Tibial nerve (tissue), 4 donors: ENCODE measurements at places on chromosomes 4 and X.

GRCh38 chrX:154019061-154019621 lies 561 bp downstream of the IRAK1 start:
- no peaks in the 10 kb centered on the region for H3K27me3 ChIP-seq
- no peaks in the 10 kb centered on the region for H3K36me3 ChIP-seq
- H3K4me1 ChIP-seq = peaks cover 24% of the 10 kb centered on the region

GRCh38 chr4:145285928-145286327 lies 105.5 kb upstream of the OTUD4 start:
- H3K36me3 ChIP-seq = no peaks in the 10 kb centered on the region
- no peaks in the 10 kb centered on the region for H3K4me1 ChIP-seq
- no peak overlapping the region for H3K27ac ChIP-seq
- H3K4me3 ChIP-seq = no peak overlapping the region
- H3K27me3 ChIP-seq = no peaks in the 10 kb centered on the region

GRCh38 chr4:114021451-114021850 lies 42.0 kb upstream of the ARSJ start:
- no peak for DNase-seq
- no peaks in the 10 kb centered on the region for H3K4me1 ChIP-seq
- no peak overlapping the region for H3K27ac ChIP-seq
- H3K27me3 ChIP-seq = no peaks in the 10 kb centered on the region

- peaks cover 8% of the 10 kb centered on the region for H3K4me1 ChIP-seq
- no peak for DNase-seq
- H3K27me3 ChIP-seq = no peaks in the 10 kb centered on the region
- H3K4me3 ChIP-seq = no peak overlapping the region
Measured at GRCh38 chr4:139814323-139815015, 148.8 kb downstream of the MGST2 start.

- no peak overlapping the region for H3K27ac ChIP-seq
- H3K4me3 ChIP-seq = no peak overlapping the region
- no peaks in the 10 kb centered on the region for H3K36me3 ChIP-seq
Measured at GRCh38 chr4:5157791-5158770, 106.8 kb downstream of the STK32B start.

DNA sequence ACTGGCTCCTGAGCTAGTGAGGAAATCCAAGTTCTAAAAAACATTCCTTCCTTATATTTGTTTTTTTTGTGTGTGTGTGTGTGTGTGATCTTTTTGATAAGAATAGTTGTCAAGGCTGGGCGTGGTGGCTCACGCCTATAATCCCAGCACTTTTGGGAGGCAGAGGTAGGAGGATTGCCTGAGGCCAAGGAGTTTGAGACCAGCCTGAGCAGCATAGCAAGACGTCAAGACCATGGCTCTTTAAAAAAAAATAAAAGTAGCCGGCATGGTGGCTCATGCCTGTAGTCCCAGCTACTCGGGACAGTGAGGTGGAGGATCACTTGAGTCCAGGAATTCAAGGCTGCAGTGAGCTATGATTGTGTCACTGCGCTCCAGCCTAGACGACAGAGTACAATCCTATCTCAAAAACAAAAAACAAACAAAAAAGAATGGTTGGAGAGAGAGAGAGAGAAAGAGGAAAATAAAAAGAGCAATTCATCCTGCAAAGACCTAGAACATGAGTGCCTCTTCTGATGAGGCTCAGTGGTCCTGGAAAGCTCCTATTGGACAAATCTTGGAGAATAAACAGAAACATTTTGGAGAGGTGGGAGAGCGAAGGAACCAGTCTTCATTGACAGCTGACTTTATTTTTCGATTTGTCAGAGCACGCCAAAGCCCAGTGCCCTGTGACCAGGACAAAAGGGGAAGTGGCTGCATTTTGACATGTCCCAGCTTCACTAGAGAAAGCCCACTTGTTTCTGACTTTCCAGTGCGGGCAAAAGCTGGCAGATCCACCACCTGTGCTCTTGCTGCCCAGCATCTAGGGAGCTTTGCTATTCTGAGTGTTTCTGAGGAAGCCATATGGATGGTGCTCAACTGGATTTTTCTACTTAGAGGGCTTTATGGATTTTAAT lies 244.7 kb downstream of the PALLD start:
- H3K36me3 ChIP-seq = no peaks in the 10 kb centered on the region
- H3K27ac ChIP-seq = no peak overlapping the region
- H3K4me3 ChIP-seq = no peak overlapping the region

- no peaks in the 10 kb centered on the region for H3K4me1 ChIP-seq
- DNase-seq = no peak
- H3K36me3 ChIP-seq = no peaks in the 10 kb centered on the region
- no peak overlapping the region for H3K4me3 ChIP-seq
- no peaks in the 10 kb centered on the region for H3K27me3 ChIP-seq
Measured at GRCh38 chr4:87299898-87300297, 22.8 kb downstream of the HSD17B13 start.

DNA sequence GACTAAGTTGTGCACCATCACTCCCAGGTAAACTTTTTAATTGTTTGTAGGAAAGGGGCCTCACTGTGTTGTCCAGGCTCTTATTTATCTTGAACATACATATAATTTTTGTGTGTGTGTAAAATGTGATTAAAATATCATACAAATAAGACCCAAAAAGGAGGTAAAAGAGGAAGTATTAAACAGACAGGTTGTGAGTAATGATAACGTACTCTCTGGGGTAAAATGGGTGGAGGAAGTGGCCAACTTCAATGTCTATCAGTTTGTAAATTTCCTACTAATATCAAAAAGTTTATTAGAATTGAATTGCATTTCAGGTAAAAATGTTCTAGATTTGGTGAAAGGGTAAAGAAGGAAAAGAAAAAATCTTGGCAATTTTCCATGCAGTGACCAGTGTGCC lies 48.8 kb downstream of the SULT1E1 start:
- H3K4me3 ChIP-seq = no peak overlapping the region
- no peaks in the 10 kb centered on the region for H3K27me3 ChIP-seq
- H3K4me1 ChIP-seq = no peaks in the 10 kb centered on the region

DNA sequence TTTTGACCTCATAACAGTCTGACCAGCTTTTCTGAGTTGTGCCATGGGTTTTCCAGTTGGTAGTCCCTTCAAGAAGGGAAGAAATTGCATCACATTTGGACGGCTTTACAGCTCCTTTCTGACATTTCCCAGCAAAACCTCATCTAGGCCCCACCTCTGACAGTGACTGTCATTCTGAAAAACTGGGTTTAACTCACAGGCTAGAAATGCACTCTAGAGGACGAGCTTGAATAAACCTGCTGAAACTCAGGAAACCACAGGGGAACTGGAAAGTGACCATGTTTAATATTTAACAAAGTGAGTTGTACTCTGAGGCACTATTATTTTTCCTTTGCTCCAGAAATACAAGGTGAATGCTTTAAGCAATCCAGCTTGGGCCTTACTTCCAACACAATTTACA lies 434.3 kb upstream of the RASGEF1B start:
- no peaks in the 10 kb centered on the region for H3K27me3 ChIP-seq
- no peaks in the 10 kb centered on the region for H3K36me3 ChIP-seq
- no peak overlapping the region for H3K4me3 ChIP-seq
- no peaks in the 10 kb centered on the region for H3K4me1 ChIP-seq

- H3K27me3 ChIP-seq = no peaks in the 10 kb centered on the region
- no peak for DNase-seq
- H3K36me3 ChIP-seq = no peaks in the 10 kb centered on the region
- H3K4me1 ChIP-seq = no peaks in the 10 kb centered on the region
Measured at GRCh38 chrX:108380222-108380621, 58.0 kb downstream of the COL4A6 start.

DNA sequence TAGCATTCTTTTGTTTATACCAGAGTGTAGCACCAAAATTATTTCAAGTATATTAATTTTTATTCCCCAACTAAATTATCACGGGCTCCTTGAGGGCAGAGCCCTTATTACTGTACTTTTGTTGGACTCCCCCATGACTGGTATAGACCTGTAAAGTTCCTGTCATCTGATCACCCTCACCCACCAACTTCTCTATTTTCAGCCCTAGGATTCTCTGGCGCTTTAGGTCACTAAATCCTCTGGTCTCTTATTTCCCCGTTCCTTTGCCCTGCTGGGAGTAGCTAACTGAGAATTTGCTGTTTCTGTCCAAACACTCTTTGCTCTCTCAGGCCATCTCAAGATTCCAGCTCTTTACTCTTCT lies 3.2 kb upstream of the XKRX start:
- no peak overlapping the region for H3K27ac ChIP-seq
- H3K27me3 ChIP-seq = no peaks in the 10 kb centered on the region
- DNase-seq = no peak
- no peak overlapping the region for H3K4me3 ChIP-seq
- H3K4me1 ChIP-seq = no peaks in the 10 kb centered on the region

DNA sequence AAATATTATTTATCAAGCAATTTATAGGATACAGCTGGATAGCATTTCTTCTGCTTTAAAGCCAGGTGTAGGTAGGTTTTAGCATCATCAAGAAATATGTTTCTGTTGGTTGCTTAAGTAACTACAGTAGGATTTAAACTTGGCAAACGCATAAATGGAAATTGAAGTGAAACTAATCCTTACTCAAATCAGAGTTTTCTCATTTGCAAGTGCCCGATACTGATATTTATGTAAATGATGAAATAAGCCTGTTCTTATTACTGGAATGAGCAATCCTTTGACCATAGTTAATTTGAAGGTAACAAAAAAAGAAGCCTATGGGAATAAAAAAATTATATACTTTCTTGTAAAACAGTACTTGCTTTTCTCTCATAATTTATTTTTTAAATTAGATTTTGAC lies 23.2 kb upstream of the PIGA start:
- no peaks in the 10 kb centered on the region for H3K27me3 ChIP-seq
- no peak for DNase-seq
- H3K4me3 ChIP-seq = no peak overlapping the region
- H3K27ac ChIP-seq = no peak overlapping the region
- no peaks in the 10 kb centered on the region for H3K36me3 ChIP-seq
- H3K4me1 ChIP-seq = no peaks in the 10 kb centered on the region

DNA sequence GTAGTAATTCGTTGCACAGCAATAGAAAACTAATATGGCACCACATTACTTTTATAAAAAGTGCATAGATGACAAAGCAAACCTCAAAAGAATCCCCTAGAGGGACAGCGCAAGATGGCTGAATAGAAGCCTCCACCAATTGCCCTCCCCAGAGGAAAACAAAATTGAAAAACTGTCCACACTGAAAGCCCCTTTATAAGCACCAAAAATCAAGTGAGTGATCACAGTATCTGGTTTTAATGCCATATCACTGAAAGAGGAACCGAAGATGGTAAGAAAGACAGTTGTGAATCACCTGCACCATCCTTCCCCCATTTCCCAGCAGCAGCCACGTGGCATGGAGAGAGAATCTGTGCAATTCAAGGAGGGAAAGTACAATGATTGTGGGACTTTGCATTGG lies 522.2 kb downstream of the GLUD2 start:
- no peak for DNase-seq
- no peaks in the 10 kb centered on the region for H3K36me3 ChIP-seq
- no peaks in the 10 kb centered on the region for H3K27me3 ChIP-seq
- no peak overlapping the region for H3K4me3 ChIP-seq
- H3K27ac ChIP-seq = no peak overlapping the region

DNA sequence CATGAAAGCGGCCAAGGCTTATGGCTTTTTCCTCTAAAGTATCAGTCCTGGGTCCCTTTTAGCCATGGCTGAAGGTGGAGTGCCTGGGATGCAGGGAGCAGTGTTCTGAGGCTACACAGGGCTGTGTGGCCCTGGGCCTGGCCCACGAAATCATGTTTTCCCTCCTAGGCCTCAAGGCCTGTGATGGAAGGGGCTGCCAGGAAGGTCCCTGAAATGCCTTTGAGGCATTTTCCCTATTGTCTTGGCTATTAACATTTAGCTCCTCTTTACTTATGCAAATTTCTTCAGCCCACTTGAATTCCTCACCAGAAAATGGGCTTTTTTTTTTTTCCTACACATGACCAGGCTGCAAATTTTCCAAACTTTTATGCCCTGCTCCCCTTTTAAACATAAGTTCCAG lies 657.0 kb downstream of the DACH2 start:
- H3K27me3 ChIP-seq = no peaks in the 10 kb centered on the region
- H3K4me3 ChIP-seq = no peak overlapping the region
- H3K36me3 ChIP-seq = no peaks in the 10 kb centered on the region
- H3K4me1 ChIP-seq = no peaks in the 10 kb centered on the region

DNA sequence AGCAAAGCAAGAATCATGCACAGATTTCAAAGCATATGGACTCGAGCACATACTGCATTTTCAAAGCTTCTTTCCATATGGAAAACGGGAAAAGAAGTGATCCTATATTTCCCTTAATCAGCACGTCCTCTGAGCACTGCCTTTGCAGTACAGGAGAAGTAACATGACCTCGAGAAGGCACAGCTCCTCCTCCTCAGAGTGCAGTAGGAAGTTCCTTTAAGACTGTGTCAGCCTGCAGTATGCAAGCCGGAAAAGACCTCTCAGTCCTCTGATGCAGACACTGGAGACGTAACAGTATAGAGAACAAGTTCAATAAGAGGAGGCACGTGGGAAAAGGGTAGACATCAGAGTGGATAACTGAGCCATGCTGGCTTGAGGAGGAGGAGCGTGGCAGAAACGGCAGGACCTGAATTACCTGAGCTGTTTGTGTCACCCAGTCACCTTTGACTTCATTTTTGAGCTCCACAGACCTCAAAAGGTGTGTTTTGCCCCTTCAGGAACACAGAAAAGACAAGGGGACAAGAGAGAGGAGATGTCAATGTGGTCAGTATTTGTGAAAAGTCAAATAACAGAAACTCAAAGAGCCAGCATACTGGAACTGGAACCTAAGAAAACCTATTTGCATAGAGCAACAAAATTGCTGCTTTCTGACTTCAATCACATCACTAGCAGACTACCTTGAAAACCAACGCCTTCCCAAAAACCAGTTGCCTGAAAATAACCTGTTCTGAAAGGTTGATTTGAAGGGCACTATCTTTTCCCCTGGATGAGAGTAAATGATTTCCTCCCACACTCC lies 20.8 kb downstream of the IRF2 start:
- peak overlapping the region; percentile 75 for H3K27ac ChIP-seq
- H3K4me1 ChIP-seq = peaks cover 79% of the 10 kb centered on the region
- H3K4me3 ChIP-seq = no peak overlapping the region
- no peak for DNase-seq
- H3K27me3 ChIP-seq = no peaks in the 10 kb centered on the region
- H3K36me3 ChIP-seq = peaks cover 4% of the 10 kb centered on the region

DNA sequence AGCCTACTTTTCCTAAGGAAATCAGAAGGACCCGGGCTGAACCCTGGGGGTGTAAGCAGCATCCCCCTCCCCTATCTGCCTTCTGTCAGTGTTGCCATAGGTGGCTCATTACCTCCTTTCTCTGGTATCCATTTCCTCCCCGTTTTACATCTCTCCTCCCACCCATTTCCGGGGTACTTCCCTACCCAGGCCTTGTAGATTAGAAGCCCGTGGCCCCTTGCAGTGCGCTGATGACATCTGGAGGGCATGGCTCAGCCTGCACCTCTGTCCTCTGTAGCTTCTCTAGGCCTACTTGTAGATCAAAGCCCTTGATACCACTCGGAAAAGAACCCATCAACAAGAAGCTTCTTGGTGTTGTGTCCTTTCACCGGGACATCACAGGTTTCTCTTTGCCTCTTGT lies 71.8 kb downstream of the NBDY start:
- H3K27ac ChIP-seq = peak overlapping the region; percentile 81
- no peak for DNase-seq
- H3K36me3 ChIP-seq = no peaks in the 10 kb centered on the region
- no peak overlapping the region for H3K4me3 ChIP-seq
- no peaks in the 10 kb centered on the region for H3K4me1 ChIP-seq

- no peak overlapping the region for H3K4me3 ChIP-seq
- no peaks in the 10 kb centered on the region for H3K27me3 ChIP-seq
- no peaks in the 10 kb centered on the region for H3K36me3 ChIP-seq
- no peak for DNase-seq
- H3K4me1 ChIP-seq = no peaks in the 10 kb centered on the region
- no peak overlapping the region for H3K27ac ChIP-seq
Measured at GRCh38 chr4:64882311-64883086, 473.2 kb upstream of the TECRL start.

GRCh38 chr4:121943941-121944340 lies 7.9 kb downstream of the TRPC3 start:
- H3K27ac ChIP-seq = no peak overlapping the region
- no peak for DNase-seq
- no peak overlapping the region for H3K4me3 ChIP-seq
- no peaks in the 10 kb centered on the region for H3K36me3 ChIP-seq
- H3K27me3 ChIP-seq = peaks cover 8% of the 10 kb centered on the region
